Foreskin fibroblast (primary cell): ENCODE measurements at places on chromosomes 11 and 22.

GRCh38 chr11:88553204-88553603 is 215.7 kb upstream of the CTSC start:
- DNase-seq = peak; percentile 74

- DNase-seq = no peak
Measured at GRCh38 chr11:79196950-79197349, 243.9 kb downstream of the TENM4 start.

GRCh38 chr22:19680911-19681862 is 33.1 kb upstream of the SEPTIN5 start:
- no peak for DNase-seq

DNA sequence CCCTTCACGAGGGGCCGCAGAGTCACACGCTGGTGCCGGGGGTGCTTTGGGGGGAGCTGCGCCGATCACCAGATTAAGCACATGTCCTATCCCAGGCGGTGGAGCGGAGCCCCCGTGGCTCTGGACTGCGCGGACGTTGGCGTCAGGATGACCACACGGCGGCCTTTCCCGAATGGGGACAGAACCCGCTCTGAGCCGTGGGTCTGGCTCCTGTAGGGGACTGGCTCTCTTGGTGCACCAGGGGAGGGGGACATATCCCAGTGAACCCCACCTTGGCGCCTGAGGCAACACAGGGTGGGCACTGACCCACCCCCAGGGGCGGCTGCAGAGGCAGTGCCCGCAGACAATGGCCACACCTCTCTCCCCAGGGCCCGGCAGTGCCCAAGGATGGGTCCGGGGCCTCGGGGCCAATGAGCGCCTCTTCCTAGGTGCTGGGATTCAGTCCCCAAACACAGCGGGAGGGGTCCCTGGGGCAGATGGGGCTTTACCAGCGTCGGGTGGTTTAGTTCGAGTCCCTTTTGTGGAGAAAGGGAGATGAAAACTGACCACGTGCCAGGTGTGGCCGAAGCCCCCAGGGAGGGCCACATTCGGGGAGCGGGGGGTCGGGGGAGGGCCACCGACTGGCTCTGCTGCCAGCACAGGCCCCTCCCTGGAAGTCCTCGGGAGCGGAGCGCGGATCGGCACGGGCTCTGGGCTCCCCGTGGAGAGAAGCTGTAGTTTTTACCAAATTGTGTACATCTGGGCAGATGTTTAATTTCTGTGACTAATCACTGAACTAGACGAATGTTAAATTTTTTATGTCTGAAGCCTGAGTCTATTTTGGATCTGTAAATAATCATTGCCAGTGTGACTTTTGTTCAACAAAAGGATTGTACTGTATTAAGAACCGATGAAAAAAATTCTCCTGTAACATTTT is 58.9 kb downstream of the GRAMD4 start:
- DNase-seq = peak; percentile 63

DNA sequence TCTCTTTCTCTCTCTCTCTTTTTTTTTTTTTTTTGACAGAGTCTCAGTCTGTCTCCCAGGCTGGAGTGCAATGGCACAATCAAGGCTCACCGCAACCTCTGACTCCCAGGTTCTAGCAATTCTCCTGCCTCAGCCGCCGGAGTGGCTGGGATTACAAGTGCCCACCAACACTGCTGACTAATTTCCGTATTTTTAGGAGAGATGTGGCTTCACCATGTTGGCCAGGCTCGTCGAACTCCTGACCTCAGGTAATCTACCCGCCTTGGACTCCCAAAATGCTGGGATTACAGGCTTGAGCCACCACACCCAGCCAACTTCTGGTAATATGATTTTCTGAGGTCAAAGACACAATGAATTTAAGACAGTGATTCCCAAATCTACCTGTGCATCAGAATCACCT is 659.8 kb upstream of the CCDC90B start:
- no peak for DNase-seq

DNA sequence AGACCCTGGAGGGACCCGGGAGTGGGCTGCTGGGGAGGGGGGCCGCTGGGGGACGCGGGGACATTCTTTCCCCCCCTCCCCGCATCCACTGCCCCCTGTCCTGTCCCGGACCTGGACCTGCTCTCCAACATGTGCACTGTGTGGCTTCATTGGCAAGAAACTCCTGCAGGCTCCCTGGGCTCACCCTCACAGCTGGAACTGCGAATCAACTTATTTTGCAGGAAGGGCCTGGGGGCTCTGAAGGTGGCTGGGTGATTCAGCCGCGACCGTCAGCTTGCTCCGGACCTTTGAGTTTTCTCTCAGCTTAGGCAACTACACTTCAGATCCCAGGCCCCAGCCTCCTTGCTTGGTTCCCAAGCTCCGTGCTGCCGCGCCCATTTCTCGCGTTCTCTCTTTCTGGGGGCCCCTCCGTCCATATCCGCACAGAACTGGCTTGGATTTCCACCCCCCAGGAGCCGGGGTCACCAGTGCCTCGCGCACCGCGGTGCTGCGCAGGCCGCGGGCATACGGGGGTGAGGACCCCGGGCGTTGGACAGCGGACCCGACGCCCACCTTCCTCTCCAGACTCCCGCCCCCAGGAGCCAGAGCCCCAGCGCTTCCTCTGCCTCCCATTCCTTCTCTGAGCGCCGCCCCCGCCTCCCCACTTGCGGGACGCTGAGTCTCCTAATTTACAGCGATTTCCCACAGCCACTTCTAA is 471 bp upstream of the AHNAK start:
- DNase-seq = no peak

DNA sequence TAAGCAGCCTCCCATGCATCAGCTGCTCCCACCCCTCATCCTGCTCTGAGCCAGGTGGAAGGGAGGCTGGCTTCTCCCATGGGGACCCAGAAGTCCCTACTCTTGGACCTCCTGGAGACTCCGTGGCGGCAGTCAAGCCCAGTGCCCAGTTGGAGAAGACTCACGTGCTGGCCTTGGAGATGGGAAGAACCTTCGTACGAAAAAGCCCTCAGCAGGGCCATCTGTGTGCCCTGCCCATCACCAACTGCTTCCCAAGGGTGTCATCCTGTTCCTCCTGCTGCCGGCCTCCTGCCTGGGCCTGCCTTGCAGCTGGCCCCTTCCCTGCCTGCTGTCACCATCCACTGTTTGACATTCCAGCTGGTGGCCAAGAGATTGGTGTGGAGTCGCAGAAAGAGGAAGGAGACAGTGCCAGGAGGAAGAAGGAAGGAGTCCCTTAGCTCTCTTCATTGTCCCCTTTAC is 28.0 kb downstream of the ARHGAP1 start:
- no peak for DNase-seq

DNA sequence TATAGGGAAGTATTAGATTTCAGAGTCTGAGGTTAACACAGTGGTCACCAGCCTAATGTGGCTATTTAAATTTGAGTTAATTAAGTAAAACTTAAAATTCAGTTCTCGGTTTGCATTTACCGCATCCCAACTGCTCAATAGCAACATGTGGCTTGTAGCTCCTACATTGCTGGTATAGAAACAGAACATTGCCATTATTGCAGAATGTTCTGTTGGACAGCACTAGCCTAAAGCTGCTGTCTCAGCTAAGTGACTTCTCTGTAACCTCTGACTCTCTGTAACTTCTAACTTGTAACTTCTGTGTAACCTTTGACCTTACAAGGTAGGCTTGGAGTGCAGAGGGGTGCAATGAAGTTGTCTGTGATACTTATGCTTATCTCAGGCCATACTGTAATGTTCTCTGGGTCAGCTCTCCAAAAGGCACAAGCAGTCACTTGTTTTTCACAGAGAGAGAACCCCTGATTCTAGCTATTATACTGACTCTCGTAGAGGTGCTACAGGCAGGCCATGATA is 78.7 kb downstream of the ZNRF3 start:
- DNase-seq = no peak

- DNase-seq = no peak
Measured at GRCh38 chr11:104856607-104857006, 41.7 kb downstream of the CASP12 start.
